ENCODE measurements at places on chromosomes 2 and 18. TPM values are rescaled to one million over a fixed set of nuclear protein-coding genes. Genes with fewer than 3 reads are reported as not detected.

The ZSWIM2 gene
- total RNA-seq: 0.13 TPM

The RAX gene
- total RNA-seq: not detected

The PLB1 gene
- total RNA-seq: under 0.01 TPM

The GNLY gene
- not detected for total RNA-seq

The SPP2 gene
- total RNA-seq: not detected

The RAB17 gene
- total RNA-seq: 6.8 TPM

The GAREM1 gene
- total RNA-seq: 0.63 TPM

The IL37 gene
- not detected for total RNA-seq

The FOXD4L1 gene
- 0.06 TPM for total RNA-seq

The CAVIN2 gene
- 170 TPM for total RNA-seq

The LYPD6B gene
- total RNA-seq: not detected

All from bladder microvascular endothelial cell (primary cell).